Subcutaneous adipose tissue (tissue), 4 donors: ENCODE measurements at places on chromosomes 1 and 21. TPM values are rescaled to one million over a fixed set of nuclear protein-coding genes. Genes with fewer than 3 reads are reported as not detected.

Gene LUZP1
- total RNA-seq: 24.0 TPM

Gene AK2
- total RNA-seq: 101 TPM

Gene PDPN
- 6.8 TPM for total RNA-seq

Gene HOOK1
- total RNA-seq: 1.3 TPM

Gene MMEL1
- total RNA-seq: not detected

Gene HES2
- total RNA-seq: under 0.01 TPM

Gene GPA33
- 1.2 TPM for total RNA-seq

Gene KRTAP21-2
- total RNA-seq: not detected

Gene COL6A2
- total RNA-seq: 223 TPM
